Germinal center (tissue), 1 donor: ENCODE measurements at places on chromosomes 12 and 14.

DNA sequence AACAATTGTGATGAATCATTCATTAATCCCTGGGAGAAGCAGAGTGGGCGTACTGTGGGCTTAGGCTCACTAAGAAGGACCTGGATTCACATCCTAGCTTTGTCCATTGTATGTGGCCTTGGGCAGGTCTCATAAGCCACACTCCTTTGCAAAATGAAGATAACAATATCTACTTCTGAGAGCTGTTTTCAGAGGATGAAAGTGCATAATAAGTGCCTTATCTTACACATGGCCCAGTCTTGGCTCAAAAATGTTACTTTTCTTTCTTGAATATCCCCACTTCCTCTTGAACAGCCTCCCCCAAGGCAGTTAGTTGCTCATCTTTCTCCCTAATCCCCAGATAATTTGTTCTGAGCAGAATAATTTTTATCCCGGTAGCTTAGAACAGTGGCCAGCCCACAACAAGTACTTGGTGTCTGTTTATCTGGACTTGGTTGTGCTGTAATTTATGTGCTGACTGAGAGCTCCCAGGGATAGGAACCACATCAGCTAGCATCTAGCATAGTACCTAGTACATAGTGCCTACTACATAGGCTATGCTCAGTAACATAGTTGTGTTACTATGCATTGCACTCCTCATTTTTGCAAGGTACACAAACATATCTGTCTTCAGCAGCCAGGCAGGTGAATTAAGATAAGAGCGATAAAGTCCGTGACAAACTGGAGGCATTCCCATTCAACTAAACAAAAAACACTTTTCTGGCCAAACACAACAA is 61.7 kb upstream of the NUDT4 start:
- no peak for DNase-seq

GRCh38 chr14:102507081-102507856 is 2.3 kb downstream of the ANKRD9 start:
- peak; percentile 60 for DNase-seq

DNA sequence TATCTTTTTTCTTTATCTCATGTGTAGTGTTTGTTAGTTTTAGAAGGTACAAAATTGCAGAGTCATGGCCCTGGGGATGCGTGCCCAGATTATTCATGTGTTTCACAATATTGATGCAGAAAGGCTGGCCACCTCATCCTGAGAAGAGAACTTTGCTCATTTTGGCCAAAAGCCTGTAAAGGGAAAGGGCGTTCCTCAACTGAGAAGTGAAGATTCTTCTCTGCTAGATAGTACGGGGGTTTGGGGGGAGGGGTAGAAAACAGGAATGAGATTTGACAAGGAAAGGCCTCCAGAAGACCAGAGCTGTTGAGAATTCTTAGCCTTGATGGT is 1.7 kb downstream of the MGST1 start:
- no peak for DNase-seq

GRCh38 chr14:53879022-53879686 is 77.5 kb downstream of the BMP4 start:
- DNase-seq, result no peak

- no peak for DNase-seq
Observed at GRCh38 chr12:46368138-46368537, 4.4 kb downstream of the SLC38A2 start.

DNA sequence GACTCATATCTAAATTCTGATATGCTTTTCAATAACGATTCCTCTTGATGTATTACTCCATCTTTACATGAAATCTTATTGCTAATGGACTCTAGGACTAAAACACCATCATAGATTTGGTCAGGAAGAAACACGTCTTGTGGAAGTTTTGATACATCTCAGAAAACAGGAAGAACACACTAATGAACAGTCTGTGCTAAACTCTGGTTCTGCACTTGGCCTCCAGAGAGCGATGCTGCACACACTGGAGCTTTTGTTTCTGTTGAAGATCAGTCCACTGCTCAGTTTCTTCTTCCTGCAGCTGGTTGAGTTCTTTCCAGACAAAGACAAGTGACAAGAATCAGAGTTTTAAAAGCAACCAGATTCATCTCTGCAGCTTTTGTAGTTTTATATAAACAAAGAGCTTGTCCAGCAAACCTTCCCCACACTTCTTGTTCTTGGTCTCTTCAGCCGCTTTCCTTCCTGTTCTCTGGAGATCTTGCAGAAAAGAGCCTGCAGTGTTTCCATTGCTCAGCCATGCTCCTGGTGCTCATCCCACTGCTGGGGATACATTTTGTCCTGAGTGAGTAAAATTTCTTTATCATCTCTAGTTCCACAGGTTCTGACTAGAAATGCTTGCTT is 229.1 kb upstream of the OR4E1 start:
- no peak for DNase-seq

GRCh38 chr12:6215932-6216494 is 15.8 kb downstream of the CD9 start:
- DNase-seq, result no peak

- peak; percentile 64 for DNase-seq
Observed at GRCh38 chr12:109714141-109714912, 702 bp downstream of the FAM222A start.

DNA sequence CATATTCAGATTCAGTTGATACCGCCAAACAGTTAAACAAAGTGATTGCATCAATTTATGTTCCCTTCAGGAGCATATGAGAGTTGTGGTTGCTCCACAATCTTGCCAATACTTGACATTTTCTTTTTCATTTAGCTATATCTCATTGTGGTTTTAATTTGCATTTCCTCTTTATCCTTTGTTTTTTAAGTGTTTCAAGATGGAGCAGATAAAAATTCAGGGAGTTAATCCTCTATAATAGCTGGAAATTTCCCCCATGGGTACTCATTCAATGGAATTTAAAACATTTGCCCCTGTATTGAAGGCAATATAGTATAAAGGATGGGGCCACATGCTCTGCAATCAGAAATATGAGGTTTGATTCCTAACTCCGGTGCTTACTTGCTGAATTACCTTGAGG is 1.1 kb upstream of the EXD2 start:
- no peak for DNase-seq

GRCh38 chr14:27085500-27085899 is 487.7 kb upstream of the NOVA1 start:
- no peak for DNase-seq

GRCh38 chr12:3661028-3661427 is 91.9 kb downstream of the CRACR2A start:
- no peak for DNase-seq

DNA sequence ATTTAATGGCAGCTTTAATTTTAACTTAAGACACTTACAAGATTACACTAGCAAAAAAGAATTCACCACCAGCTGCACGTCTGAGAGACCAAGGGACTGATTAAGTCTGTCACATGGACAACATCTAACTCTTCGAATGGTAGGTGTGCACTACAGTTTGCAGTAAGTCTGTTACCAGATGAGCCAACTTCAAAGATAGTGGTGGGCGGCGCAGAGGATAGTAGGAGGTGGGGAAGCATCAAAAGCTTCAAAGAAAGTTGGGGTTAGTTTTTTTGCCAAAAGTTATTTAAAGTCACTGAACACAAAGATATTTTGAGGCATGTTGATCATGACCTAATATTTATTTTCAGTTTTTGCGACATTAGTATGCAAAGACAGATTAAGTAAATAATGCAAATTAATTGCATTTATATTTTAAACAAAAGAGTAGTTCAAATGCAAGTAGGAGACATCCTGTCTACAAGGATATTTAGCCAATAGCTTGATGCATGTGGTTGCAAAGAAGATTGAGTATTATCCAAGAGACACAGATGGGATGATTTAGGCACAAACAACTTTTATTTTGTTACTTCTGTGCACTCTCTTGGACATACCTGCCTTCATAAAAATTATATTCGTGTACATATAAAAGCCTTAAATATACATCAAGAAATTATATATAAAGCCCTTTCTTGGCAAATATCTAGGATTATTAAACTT is 327.7 kb downstream of the BMP4 start:
- no peak for DNase-seq

- DNase-seq, result no peak
Observed at GRCh38 chr14:90556012-90556477, 159.2 kb downstream of the CALM1 start.

- peak; percentile 33 for DNase-seq
Observed at GRCh38 chr14:51248016-51248987, 8.3 kb downstream of the TMX1 start.

GRCh38 chr12:125674554-125675338 is 609.5 kb downstream of the AACS start:
- DNase-seq, result no peak

DNA sequence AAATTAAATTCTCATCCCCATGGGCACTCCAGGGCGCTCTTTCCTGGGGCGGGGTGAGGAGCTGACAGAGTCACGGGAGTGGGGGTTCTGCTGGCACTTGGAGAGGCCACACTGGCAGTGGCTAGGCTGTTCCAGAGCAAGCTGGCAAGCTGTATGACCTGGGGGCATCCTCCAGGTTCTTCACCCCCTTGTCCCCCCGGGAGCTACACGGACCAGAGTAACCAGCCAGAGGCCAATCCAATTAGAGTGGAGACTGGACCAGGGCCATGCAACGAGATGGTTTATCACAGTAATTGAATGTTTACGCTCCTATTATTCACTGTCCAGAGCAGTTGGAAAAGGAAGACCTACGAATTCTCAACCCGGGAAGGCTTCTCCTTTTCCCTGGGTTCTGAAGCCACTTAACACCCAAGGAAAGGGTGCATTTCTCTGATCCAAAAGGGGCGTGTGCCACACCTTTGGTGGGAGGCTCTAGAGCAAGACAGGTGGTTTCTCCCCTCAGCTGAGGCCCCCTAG is 43.8 kb upstream of the PNMA1 start:
- no peak for DNase-seq

GRCh38 chr12:13135371-13136178 is 32.1 kb upstream of the GSG1 start:
- DNase-seq, result no peak

- DNase-seq, result no peak
Observed at GRCh38 chr14:90559811-90560492, 163.1 kb downstream of the CALM1 start.

DNA sequence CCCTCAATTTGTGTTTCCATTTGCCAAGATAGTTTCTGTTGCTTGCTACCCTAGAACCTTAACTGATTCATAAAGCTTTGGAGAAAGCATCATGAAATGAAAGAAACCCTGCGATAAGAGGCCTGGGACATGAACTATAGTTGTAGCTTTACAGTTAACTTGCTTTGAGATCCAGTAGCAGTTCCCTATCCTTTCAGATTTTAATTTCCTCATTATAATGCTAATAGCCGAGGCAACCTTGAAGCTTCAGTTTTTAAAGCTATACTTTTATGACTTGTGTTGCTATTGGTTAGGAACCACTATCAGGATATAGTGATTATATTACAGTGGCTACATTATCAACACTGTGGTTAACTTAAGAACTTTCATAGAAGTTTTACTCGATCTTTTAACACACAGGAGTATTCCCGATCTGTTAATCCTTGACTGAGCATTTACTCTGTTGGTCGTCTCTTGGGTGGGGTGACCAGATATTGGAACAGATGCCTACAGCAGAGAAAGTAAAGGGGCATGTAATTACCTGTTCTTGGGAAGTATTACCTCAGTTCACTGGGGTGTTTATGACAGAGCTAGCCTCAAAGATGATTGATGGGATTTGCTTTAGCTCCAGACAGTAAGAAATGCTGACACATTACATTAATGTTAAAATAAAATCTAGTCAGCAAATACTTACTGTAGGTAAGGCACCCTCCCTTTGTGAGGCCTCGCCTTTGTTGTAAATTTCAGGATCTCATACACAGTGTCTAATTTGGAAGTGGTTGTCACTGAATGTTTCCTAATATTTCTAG is 86.2 kb upstream of the CSRP2 start:
- no peak for DNase-seq
